ENCODE measurements at places on chromosomes 6 and 20. TPM values are rescaled to one million over a fixed set of nuclear protein-coding genes. Genes with fewer than 3 reads are reported as not detected.

DNA sequence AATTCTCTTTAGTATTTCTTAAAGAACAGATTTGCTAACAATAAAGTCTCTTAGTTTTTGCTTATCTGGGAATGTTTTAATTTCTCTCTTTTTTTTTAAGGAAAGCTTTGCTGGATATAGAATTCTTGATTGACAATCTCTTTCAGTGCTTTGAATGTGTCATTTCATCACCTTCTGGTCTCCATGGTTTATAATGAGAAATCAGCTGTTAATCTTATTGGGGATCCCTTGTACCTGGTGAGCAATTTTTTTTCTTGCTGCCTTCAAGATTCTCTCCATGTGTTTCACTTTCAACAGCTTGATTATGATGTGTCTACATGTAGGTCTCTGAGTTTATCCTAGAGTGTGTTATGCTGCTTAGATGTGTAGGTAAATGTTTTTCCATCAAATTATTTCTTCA is 16.4 kb upstream of the PSMF1 start:
- H3K4me1 ChIP-seq: no peaks in the 10 kb centered on the region
- no peak overlapping the region for H3K4me3 ChIP-seq
- H3K27ac ChIP-seq: no peak overlapping the region
- no peak for DNase-seq
- H3K36me3 ChIP-seq: no peaks in the 10 kb centered on the region

- no peaks in the 10 kb centered on the region for H3K36me3 ChIP-seq
- no peaks in the 10 kb centered on the region for H3K27me3 ChIP-seq
- H3K4me3 ChIP-seq: no peak overlapping the region
- H3K4me1 ChIP-seq: no peaks in the 10 kb centered on the region
- DNase-seq: no peak
- H3K27ac ChIP-seq: no peak overlapping the region
Measured at GRCh38 chr6:143872201-143872600, 7.9 kb downstream of the ZC2HC1B start.

Gene TBXT
- total RNA-seq: not detected

- H3K27me3 ChIP-seq: no peaks in the 10 kb centered on the region
- no peaks in the 10 kb centered on the region for H3K36me3 ChIP-seq
- peak; percentile 70 for DNase-seq
- no peak overlapping the region for H3K27ac ChIP-seq
- H3K4me1 ChIP-seq: no peaks in the 10 kb centered on the region
Measured at GRCh38 chr6:127956260-127956888, 55.5 kb upstream of the THEMIS start.

DNA sequence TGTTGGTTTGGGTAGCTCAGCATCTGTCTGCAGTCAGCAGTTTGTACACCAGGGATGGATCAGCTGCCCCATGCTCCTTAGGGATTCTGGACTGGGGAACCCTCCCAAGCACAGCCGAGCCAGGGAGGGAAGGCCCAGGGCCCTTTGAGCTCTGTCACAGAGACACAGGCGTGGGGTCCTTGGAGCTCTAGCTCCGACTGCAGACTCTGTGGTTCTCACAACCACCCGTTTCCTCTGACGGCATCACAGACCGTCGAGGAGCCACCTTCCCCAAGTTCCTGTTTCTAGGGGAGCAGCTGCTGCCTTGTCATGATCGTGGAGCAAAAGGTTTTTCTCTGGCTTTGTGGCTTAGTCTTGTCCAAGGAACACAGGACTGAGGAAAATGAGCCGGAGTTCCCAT is at the start of gene SLA2:
Gene SLA2 (minus strand): TSS at position 199 of the 400 bp plus-strand sequence. CDS start 4,861 bp downstream, outside the sequence.
- no peak for DNase-seq
- H3K27ac ChIP-seq: peak within 1 kb of the TSS; percentile 55
- no peaks in the 10 kb centered on the region for H3K36me3 ChIP-seq
- H3K27me3 ChIP-seq: no peaks in the 10 kb centered on the region
- no peak within 1 kb of the TSS for H3K4me3 ChIP-seq

Gene TMEM244
- not detected for total RNA-seq

DNA sequence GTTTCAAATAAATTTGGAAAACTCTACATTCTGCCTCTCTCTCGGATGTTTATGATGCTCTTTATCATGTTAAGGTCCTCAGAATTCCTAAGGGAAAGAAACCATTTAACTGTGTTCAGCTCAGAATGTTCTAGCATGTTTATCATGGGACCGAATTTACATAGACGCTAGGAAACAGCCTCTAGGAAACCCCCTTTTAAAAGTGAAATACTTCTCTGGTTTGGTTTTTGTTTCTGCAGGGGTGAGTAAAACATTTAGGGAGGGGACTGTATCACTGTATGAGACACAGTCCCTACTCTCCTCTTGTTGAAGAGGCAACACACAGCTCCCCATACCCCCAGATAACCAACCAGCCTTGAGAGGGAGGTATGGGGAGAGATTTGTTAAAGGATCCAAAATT is 267.6 kb upstream of the SUPT3H start:
- no peaks in the 10 kb centered on the region for H3K36me3 ChIP-seq
- H3K4me3 ChIP-seq: no peak overlapping the region
- no peak for DNase-seq

- no peak for DNase-seq
- no peak overlapping the region for H3K27ac ChIP-seq
- no peaks in the 10 kb centered on the region for H3K27me3 ChIP-seq
- no peak overlapping the region for H3K4me3 ChIP-seq
- peaks cover 10% of the 10 kb centered on the region for H3K4me1 ChIP-seq
Measured at GRCh38 chr6:45630314-45630713, 252.6 kb upstream of the SUPT3H start.

GRCh38 chr6:37145443-37145842 is 24.5 kb upstream of the PIM1 start:
- no peak overlapping the region for H3K27ac ChIP-seq
- H3K27me3 ChIP-seq: no peaks in the 10 kb centered on the region
- H3K4me3 ChIP-seq: no peak overlapping the region
- H3K36me3 ChIP-seq: no peaks in the 10 kb centered on the region
- no peak for DNase-seq

- H3K27me3 ChIP-seq: no peaks in the 10 kb centered on the region
- H3K4me3 ChIP-seq: no peak overlapping the region
- DNase-seq: no peak
- H3K27ac ChIP-seq: no peak overlapping the region
- H3K36me3 ChIP-seq: no peaks in the 10 kb centered on the region
Measured at GRCh38 chr6:112332274-112332673, 14.9 kb upstream of the RFPL4B start.

Gene GATA5
- 0.73 TPM for total RNA-seq

DNA sequence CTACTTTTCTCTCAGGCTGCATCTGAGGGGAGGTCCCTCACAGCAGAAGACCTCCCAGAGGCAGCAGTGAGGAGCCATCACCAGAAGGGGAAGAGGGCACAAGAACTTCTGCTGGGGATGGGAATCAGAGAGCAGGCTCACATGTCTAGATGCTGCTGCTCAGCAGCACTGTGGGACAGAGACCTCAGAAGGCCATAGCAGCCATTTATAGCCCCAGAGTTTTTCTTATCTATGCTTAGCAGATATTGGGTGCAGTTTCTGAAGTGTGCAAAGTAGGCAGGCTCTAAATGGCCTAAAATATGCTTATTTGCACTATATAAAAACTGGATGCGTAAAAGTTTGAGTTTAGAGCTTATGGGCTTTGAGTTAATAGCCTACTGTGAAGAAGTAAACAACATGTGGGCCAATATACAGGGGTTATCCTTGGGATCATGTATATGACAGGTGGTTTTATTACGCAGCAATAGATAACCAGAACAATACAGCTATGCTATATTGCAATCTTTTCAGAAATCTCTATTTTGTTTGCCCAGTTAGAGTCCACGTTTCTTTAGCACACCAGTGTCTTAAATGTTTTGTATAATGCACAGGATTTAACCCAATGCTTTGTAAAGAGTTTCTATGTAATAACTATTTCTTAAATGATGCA is 60.2 kb upstream of the TMEM244 start:
- no peaks in the 10 kb centered on the region for H3K4me1 ChIP-seq
- DNase-seq: no peak
- no peak overlapping the region for H3K4me3 ChIP-seq
- H3K36me3 ChIP-seq: no peaks in the 10 kb centered on the region

Gene CAP2
- total RNA-seq: 6.7 TPM

DNA sequence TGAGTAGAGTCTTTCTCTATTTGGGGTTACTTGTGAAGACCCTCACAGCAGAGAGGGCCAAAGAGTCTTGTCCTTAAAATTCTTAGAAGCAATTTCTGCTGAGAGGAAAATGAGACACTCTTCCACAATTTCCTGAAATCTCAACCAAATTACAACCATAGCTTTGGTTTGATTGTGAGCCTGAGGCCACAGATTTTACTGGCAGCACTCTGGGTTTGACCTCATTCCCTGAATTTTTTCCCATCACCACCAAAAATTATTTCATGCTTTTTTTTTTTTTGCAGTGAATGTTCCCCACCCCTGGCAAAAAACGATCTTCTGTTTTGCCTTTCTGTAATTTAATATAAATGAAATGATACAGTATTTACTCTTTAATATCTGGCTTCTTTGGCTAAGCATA is 125.5 kb downstream of the THEMIS start:
- no peaks in the 10 kb centered on the region for H3K27me3 ChIP-seq
- no peak overlapping the region for H3K4me3 ChIP-seq
- H3K36me3 ChIP-seq: no peaks in the 10 kb centered on the region
- no peak for DNase-seq

DNA sequence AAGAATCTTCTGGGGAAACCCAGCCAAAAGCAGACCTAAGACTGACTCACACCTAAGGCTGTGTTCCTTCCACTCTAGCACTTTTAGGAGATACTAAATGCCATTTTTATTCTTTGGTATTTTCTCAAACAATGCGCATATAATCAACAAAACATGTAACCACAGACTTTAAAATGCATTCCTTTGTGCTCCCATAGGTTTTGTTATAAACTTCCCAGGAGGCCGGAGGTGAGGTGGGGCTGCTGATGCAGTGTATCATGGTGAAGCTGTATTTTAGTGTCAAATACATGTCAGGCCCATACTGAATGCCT is 155.2 kb downstream of the BTBD3 start:
- H3K27ac ChIP-seq: no peak overlapping the region
- no peaks in the 10 kb centered on the region for H3K27me3 ChIP-seq
- DNase-seq: no peak
- no peak overlapping the region for H3K4me3 ChIP-seq
- no peaks in the 10 kb centered on the region for H3K4me1 ChIP-seq
- H3K36me3 ChIP-seq: no peaks in the 10 kb centered on the region

Gene HAO1
- total RNA-seq: not detected

DNA sequence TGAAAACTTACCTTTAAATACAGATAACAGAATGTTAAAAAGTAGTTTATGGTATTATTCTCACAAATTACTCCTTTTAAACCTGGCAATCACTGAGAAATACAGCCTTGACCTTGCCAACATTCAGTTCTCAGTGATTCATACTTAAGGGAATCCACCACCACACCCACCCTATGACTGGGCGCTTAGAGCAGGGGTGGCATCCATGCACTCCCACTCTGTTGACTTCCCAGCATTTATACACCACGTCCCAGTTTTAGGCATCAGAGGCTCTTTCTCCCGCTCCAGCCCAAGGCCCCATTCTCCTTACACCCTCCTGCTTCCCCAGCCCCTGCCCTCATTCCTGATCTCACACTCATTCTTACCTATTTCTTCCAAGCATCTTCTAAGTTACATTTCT is 16.3 kb downstream of the TRAF3IP2 start:
- H3K4me1 ChIP-seq: peaks cover 16% of the 10 kb centered on the region
- H3K4me3 ChIP-seq: no peak overlapping the region
- H3K36me3 ChIP-seq: no peaks in the 10 kb centered on the region
- no peak for DNase-seq
- no peak overlapping the region for H3K27ac ChIP-seq
- no peaks in the 10 kb centered on the region for H3K27me3 ChIP-seq

Gene NFATC2
- total RNA-seq: 0.39 TPM

DNA sequence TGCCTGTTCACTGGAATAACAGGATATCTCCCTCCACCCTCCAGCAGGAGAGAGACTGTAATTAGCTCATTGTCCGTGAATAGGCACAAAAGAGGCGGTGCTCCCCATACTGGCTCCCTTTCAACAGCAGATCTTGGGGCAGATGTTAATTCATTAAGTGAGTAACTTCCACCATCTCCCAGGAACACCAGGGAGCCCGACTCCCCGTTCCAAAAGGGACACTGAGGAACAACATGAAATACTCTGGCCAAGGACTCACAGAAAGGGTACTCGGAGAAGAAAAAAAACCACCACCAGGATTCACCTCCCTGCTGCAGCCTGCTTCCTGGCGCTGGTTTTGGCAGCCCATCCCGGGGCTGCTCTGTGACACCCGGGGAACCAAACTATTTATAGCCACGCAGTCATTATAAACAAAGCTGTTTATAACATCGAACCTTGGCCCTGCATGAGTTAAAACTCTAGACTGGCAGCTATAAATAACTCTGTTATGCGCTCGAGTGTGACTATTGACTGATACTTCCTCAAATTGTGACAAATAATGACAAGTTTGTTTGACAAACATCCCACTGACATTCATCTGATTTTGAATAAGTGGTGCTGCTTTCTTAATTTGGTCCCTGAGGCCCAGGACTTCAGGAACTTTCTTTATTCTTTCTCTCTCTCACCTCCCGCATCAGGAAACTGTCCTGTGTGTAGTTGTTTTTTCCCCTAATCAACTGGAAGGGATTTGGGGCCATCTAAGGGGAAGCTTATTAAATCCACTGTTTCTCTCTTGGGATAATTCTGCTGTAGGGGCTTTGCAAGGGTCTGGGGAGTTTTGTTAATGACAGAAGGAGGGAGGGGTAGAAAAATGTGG is 521.6 kb downstream of the CD83 start:
- DNase-seq: peak; percentile 36
- H3K4me3 ChIP-seq: no peak overlapping the region
- H3K27ac ChIP-seq: peak overlapping the region; percentile 91
- H3K36me3 ChIP-seq: no peaks in the 10 kb centered on the region
- H3K4me1 ChIP-seq: peaks cover 54% of the 10 kb centered on the region

Gene BPIFB2
- not detected for total RNA-seq

- no peak overlapping the region for H3K27ac ChIP-seq
- H3K4me3 ChIP-seq: no peak overlapping the region
- H3K27me3 ChIP-seq: peaks cover 20% of the 10 kb centered on the region
- H3K36me3 ChIP-seq: no peaks in the 10 kb centered on the region
- no peak for DNase-seq
Measured at GRCh38 chr6:53546281-53546680, 1.4 kb upstream of the GCLC start.

Gene CLPSL2
- total RNA-seq: not detected
